ENCODE measurements at places on chromosomes 2 and 18.

- no peak for DNase-seq
These were observed 144.4 kb downstream of the THSD7B start for GRCh38 chr2:136909777-136910176.

DNA sequence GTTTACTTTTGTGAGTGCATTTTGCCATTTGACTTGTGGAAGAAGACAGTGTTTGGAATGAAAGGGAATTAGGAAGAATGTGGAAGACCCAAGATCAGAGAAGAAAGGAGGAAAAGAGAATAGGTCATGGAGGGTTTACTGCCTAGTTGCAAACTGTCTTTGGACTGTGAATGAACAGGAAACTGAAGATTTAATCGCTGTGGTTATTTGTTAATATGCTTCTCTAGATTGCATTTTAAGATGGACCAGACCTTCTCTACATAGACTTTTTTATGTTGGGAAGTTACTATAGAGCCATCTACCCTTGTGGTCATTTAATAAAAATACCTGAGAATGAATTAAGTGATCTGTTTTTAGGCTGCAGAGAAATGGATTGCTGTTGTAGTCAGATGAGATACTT is 6.2 kb downstream of the AGPS start:
- no peak for DNase-seq

- DNase-seq: no peak
These were observed 861 bp upstream of the KLHL23 start for GRCh38 chr2:169732583-169733358.

DNA sequence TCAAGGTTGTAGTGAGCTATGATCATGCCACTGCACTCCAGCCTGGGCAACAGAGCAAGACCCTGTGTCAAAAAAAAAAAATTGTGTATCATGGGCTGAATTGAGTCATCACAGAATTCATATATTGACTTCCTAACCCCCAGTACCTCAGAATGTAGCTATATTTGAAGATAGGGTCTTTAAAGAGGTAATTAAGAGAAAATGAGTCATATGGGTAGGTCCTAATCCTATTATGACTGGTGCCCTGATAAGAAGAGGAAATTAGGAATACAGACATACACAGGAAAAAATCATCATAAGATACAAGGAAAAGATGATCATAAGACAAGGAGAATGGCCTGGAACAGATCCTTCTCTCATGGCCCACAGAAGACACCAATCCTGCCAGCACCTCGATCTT is 466.4 kb upstream of the ACVR2A start:
- DNase-seq: no peak

DNA sequence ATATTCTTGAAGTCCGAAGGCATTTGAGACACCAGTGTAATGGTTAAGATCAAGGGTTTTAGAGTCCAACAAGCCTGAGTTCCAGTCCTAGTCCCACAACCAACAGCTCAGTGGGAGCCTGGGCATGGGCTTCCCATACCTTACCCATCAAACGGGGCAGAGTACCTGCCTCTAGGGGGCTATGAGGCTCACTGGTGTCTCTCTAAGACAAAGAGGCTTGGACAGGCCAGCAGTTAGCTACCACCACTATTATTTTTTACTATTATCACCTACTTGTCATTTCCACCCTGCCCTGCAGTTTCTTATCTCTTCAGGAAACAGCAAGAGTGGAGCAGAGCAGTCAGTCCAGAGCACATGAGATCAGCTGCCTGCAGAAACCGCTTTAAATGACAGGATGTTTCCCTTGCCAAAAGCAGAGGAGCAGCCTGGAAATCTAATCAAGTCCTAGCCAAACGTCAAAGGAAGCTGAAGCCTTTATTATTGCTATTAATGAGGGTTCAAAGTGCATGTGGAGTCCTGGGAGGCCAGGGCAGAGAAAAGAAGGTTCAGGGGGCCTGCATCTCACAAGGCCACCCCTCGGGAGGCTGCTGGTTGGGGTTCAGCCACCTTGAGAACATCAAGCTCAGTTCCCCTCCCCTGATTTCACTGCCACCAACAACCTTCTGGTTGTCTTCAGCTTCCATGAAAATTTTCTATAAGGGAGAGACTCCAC is 66.6 kb downstream of the STPG4 start:
- DNase-seq: no peak

DNA sequence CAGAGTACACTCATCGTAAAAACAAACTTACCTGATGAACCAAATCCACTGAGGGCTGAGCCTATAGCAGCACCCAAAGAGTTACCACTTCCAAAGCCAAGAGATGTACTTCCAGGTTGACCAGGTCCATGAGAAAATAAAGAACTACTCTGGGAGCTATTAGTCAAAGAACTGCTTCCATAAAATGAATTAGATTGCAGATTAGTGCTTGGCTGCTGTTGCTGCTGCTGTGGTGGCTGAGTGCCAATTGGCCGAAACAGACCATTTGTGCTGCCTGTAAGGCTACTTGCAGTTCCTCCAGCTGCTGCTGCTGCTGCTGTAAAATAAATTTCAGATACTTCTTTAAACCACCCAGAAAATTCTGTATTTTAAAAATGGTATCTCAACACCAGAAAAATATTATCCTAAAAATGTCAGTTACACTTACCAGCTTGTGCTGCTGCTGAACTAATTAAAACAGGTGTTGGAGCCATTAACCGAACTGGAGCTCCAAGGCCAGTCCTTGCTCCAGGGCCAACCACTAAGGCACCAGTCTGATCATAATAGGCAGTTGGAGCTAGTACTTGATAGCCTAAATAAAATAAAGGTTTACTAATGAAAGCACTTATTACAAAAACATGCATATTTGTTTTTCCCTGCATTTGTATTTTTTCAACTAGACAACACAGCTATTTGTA is 58.1 kb upstream of the SDC1 start:
- DNase-seq: peak; percentile 66

GRCh38 chr2:16870491-16871076 is 204.9 kb upstream of the CYRIA start:
- DNase-seq: no peak

- no peak for DNase-seq
These were observed at the start of gene PLA2R1 for GRCh38 chr2:160062292-160063005. PLA2R1 (minus strand) TSS chr2:160062615; CDS start chr2:160062403, 212 bp downstream.

- DNase-seq: no peak
These were observed 66.1 kb downstream of the NAPG start for GRCh38 chr18:10591896-10592295.

DNA sequence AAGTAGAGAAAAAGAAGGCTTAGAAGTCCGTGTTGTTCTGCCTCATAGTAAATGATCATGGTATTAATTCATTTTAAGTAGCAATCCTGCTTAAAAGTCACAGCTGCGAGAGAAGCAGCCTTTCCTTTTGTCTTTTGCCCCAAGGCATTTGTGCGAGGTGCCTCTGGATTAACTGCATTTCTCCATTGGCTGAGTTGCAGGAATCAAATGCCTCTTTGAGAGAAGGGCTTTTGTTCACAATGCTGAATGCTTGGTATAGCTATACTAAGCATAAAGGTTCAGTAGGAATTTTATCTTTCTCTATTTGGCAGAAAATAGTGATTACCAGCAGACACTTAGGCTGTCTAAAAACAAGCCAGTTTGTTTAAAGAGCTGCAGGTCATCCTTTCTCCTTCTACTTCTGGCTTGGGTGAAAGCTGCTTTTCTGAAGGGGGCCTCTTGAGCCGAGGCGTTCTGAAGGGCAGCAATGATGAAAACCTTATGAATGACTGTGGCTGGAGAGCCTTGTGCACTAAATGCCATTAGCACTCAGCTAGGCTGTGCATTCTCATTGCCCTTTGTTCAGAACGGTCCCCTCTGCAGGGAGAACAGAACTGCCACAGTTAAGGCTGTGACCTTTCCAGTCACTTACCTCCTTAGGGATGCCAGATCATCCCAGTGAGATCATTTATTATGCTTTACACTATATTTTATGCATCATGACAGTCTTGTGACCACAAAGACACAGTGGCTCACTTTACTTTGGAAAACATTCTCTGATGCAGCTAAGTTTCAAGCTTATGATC is 68.8 kb upstream of the TMEM87B start:
- no peak for DNase-seq

GRCh38 chr2:181790716-181791649 is 100.5 kb upstream of the ITPRID2 start:
- no peak for DNase-seq

DNA sequence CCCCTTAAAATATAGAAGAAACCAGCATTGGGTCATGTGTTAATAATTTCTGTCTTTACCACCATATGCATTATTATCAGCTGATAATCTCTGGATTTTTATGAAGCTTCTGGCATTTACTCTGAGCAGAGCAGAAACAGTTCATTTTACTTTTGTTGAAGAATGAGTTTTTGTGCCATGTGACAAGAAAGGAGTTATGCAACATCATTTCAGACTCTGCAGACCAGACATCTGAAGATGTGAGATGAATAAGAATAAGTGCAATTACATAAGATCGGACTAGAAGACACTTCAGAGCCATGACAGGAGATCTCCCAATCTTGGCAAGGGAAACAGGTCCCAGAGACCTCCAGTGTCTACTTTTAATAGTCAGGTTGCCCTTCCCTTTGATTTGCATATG is 869.4 kb upstream of the VRK2 start:
- DNase-seq: no peak

GRCh38 chr18:58041633-58042032 is 2.4 kb upstream of the NEDD4L start:
- DNase-seq: no peak

- DNase-seq: peak; percentile 22
These were observed 128.9 kb upstream of the HS6ST1 start for GRCh38 chr2:128447538-128447995.

DNA sequence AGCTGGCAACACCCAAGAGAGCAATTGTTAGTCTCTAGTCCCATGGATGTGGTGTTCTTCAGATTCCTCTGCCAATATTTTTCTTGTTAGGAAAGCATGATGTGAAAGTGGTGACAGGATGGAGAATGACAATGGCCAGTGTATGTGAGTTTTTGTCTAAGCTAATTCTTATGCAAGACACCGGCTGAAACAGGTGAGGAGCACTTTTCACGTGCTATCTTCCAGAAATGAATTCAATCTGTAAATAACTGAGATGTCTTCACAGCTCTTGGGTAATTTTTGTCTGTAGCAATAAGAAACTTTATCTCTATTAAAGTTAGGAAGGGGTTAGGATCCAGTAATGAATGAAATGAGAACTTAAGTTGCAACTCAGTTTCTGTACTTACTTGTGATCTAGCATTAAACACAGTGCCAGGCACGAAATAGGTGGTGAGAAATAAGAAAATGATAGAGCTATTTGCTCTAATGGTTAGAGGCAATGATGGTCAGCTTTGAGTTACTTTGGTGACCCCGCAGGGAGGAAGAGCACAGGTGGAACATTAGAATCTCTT is 676 bp upstream of the AGPS start:
- DNase-seq: no peak

GRCh38 chr2:96308248-96308647 is 2.9 kb upstream of the SNRNP200 start:
- no peak for DNase-seq

DNA sequence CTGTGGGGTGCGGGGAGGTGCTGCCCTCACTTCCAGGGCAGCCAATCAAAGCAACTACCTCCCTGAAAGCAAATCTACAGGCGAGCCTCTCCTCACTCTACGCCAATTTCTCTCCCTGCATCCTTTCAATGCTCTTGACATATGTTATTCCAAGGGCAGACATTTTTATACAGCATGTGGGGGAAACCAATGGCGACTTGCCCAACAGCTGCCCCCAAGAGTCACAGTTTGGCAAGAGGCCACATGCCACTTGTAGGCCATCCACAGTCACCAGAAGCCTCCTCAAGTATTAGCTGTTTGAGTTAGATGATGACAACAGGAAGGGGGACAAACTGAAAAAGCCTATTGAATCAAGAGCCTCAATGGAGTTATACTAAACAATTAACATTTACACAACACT is 114.6 kb downstream of the MYO5B start:
- DNase-seq: no peak

- no peak for DNase-seq
These were observed 224.6 kb downstream of the EPHA4 start for GRCh38 chr2:221347471-221347870.

GRCh38 chr2:241412144-241412543 is 56.1 kb downstream of the FARP2 start:
- no peak for DNase-seq

GRCh38 chr18:12656605-12656937 is 1.3 kb downstream of the SPIRE1 start:
- DNase-seq: no peak

DNA sequence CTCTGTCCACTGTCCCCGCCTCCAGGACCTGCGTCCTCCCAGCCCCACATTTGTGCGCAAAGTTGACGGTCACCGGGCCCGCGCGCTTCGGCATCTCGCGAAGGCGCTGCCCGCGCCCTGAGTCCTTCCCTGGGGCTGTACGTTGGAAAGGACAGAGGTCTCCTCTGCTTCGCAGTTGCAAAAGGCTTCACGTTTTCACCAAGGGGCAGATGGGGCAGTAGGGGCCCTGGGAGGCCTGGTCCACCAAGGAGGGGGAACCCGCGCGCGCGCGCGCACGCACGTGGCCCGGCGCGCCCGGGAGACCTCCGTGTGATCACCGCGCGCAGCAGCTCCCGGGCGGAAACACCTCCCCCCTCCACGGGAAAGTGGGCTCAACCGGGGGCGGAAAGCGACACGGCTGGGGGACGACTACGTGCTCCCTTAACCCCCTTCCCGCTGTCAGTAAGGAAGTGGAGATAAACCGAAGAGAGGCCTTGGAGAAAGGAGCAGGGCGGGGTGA is 21.9 kb downstream of the TEX44 start:
- no peak for DNase-seq

DNA sequence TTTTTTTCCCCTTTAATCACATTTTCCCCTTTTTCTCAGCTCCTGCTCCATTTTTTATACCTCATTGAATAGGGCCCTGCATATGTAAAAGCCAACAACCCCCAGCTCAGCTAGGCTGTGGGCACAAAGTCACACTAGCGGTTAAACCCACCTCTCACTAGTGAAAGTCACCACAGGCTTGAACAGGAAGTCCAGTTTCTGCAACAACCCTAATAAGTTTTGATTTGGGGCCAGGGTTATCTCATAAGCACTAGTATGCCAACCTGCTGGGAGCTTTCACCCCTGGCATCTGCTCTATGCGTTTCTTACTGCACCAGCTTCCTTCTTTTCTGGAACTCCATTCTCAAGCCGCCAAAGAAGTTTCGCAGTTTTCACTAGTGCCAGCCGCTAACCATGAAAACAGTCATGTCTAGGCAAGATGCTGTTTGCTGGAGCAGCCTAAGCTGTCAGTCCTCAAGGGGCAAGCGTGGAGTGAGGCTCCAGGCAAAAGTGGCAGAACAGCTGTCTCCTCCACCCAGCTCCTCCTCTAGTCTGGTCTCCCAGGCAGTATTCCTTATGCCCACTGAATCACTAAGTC is 197.0 kb upstream of the MEIS1 start:
- DNase-seq: no peak

DNA sequence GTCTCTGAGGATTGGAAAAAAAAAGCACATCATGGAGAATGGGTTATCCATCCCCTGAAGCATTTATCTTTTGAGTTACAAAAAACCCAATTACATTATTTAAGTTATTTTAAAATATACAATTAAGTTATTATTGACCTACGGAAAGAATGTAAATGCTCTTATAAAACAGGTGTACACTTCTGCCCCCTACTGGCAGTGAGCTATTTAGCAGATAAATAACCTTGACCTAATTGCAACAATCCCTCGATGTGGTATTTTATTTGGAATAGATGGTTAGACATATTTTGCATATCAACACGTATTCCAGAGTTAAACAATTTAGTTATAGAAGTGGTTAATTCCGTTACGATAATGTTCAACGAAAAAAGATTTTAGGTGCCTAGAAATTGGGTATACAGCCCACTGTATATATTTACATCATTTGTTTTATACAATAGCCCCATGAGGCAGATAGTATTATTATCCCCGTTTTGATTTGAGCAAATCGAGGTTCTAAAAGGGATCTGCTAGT is 9.1 kb upstream of the DAW1 start:
- no peak for DNase-seq

- no peak for DNase-seq
These were observed 623.9 kb upstream of the CRIM1 start for GRCh38 chr2:35731674-35732073.

- no peak for DNase-seq
These were observed 20.1 kb upstream of the SMAD2 start for GRCh38 chr18:47950511-47950910.

Measured in left lobe of liver (tissue), 2 donors.